ENCODE measurements at places on chromosomes 6 and 20.
A peak's percentile ranks its signal among the peaks of the same experiment; 100 is the strongest.

GRCh38 chr20:48166082-48166835 lies 381.0 kb upstream of the SULF2 start:
- no peak for DNase-seq

GRCh38 chr6:31317036-31317435 lies 39.9 kb downstream of the HLA-B start:
- DNase-seq: no peak

DNA sequence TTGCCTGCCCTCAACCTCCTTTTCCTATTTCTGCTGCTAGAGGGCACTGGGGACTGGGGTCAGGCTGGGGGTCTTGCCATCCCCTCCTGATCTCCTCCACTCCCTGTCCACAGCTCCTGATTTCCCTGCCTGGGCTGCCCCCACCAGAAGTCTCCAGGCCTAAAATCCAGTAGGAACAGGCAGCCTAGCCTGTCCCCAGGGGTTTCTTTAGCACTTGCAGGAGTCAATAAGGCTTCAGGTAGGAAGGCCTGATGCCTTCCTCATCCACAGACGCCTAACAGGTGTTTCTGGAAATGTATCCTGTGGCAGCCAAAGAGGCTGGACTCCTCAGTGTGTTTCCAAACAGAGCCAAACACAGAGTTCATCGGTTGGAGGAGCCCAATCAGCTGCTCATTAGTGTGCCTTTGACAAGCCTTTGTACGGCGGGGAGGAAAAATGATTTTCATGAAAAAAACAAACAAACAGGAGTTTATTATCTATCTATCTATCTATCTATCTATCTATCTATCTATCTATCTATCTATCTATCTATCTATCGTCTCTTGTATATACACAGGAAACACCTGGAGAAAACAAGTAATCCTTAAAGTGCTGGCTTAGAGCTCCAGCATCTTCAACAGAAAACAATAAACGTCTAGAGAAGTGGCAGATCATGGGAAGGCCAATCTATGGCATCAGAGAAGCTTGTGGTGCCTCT lies 3.7 kb upstream of the RAET1E start:
- DNase-seq: no peak

DNA sequence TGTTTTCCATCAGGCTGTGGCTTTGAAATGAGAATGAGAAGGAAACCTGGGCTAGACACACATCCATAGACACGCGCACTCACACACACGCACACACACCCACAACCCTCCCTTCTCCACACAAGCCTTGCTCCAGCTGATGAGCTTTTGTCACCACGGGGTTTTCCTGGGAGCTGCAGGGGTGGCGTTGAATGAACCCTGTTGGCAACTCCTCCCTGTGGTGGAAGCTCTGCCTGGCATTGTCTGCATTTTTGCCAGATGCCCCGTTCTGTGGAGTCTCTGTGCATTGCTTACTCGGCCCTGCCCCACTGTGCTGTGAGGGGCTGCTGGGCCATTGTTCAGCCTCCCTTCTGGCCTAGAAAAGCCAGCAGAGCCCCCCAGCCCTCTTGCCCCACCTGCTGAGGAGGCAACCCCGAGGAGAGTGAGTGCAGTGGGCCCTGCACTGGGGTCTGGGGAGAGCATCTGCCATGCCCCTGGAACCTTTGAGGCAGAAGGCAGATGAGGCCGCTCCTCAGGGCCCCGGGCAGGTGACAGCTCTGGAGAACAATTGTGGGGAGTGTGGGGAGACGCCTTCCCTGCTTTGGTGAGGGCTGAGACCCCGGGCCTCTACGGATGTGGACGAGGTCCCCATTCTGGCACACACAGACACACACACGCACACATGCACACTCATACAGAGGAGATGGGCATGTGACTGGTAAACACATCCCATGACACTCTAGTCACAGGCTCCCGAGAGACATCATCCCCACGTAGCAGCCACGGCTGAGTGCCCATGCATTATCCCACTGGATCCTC lies 9.9 kb downstream of the ADIG start:
- no peak for DNase-seq

DNA sequence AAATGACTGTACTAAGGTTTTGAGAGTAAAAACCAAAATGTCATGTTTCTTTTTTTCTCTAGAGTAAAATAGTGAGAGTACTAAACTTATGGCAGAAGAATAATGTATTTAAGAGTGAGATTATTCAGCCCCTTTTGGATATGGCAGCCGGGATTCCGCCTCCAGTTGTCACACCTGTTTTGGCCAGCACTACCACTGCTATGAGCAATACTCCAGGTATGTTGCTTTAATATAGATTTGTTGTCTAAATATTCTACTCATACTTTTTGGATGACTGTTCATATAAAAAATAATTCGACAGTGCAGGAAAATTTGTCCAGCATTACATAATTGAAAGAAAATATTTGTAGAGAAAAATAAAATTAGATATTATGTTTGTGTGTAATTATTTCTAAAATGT lies 59.5 kb downstream of the SCAF8 start:
- no peak for DNase-seq

GRCh38 chr20:62739581-62740285 lies 31.1 kb downstream of the NTSR1 start:
- peak; percentile 67 for DNase-seq

- no peak for DNase-seq
Observed at GRCh38 chr6:142881761-142882160, 63.2 kb downstream of the HIVEP2 start.

- no peak for DNase-seq
Observed at GRCh38 chr6:138592749-138593123, 93.4 kb upstream of the NHSL1 start.

DNA sequence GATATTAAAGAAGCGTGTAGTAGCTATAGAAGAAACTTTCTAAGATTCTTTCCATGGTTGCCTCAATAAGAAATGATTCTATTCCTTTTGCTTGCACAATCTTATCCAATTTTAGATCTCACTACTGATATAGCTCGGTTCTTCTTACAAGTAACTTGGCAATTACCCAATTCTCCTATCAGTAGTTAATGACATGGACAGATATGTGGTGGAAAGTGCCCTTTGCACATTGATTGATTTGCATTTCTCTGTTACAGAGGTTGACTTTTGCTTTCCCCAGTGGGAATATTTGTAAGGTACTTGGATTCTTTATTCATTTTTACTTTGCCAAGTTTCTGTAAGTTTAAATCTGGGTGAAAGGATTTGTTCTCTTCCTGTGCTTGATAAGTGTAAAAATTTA lies 93.7 kb upstream of the QKI start:
- no peak for DNase-seq

- DNase-seq: no peak
Observed at GRCh38 chr20:17541596-17541995, 10.4 kb upstream of the BFSP1 start.

DNA sequence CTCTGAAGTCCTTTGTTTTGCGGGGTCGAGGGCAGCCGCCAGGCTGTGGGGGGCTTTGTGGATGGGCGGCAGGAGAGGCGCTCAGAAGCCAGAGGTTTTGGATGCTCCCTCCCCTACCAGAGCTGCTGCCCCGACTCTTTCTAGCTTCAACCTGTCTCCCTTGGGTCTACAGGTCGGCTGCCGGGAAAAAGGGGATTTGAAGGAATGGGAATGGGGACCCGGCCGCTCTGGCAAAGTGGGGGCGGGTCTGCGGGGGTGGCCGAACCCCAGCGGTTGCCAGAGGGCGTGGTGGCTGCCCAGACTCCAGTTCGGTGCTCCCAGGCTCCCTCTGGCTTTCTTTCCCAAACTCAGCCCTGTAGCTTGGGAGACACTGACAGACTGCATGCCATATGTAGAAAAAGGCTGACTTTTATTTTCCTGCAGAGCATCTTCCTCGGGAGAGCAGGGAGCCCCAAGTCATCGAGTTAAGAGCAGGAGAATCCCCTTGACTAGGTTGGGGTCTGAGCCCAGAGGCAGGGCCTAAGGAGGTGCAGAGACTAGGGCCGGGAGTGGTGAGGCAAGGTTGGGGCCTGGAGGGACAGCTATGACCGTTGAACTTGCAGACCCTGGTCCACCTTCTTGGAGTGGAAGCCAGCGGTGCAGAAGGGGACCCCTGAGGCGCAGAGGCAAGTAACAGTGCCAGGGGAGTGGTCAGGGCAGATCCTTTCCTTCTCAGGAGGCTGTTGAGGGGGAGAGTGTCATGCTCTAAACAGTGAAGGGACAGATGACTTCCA lies 1.4 kb upstream of the PPP1R18 start:
- no peak for DNase-seq

GRCh38 chr6:116876635-116877611 lies at the start of gene RFX6:
Gene RFX6, plus strand, starts transcription at chr6:116877242. Its CDS starts 34 bp downstream, at chr6:116877276.
- no peak for DNase-seq

- no peak for DNase-seq
Observed at GRCh38 chr20:63177134-63177784, 38.7 kb downstream of the YTHDF1 start.

GRCh38 chr6:163232015-163232523 lies 182.4 kb upstream of the QKI start:
- no peak for DNase-seq

- DNase-seq: no peak
Observed at GRCh38 chr20:3721912-3722311, 9.5 kb upstream of the SIGLEC1 start.

- DNase-seq: peak; percentile 65
Observed at GRCh38 chr6:45663251-45664221, 285.8 kb upstream of the SUPT3H start.

DNA sequence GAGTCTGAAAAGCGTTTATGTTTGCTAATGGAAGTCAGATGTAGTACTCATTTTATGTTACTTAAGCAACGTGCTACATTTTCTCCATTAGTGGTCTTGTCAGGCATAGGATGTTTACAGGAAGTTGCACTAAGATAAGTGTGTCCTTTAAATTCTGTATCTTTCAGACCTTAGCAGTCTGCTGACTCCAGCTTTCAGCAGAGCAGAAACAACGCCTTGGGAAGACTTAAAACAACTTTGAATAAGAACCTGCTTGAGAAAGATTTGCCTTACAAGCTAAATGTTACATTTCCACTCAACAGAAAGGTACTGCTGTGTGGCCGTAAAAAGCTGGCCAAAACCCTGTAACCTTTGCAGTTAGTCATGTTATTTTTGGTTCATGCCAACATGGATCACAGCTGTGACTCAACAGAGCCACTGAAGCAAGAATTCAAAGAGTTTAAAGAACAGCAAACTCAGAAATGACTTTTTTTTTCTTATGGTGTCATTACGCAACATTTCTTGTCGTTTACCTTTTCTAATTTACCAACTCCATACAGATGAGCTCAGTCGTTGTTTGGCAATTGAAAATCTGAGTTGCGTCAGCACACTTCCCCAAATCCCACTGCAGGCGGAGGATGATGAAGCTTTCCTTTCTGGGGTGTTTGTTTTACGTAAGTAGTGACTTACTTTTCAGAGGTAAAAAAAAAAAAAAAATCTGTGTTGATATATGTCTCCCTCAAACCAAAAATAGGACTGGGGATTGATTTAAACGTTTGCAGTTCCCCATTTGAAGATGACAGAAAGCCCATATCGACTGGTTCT lies 27.9 kb upstream of the BMP6 start:
- DNase-seq: no peak

DNA sequence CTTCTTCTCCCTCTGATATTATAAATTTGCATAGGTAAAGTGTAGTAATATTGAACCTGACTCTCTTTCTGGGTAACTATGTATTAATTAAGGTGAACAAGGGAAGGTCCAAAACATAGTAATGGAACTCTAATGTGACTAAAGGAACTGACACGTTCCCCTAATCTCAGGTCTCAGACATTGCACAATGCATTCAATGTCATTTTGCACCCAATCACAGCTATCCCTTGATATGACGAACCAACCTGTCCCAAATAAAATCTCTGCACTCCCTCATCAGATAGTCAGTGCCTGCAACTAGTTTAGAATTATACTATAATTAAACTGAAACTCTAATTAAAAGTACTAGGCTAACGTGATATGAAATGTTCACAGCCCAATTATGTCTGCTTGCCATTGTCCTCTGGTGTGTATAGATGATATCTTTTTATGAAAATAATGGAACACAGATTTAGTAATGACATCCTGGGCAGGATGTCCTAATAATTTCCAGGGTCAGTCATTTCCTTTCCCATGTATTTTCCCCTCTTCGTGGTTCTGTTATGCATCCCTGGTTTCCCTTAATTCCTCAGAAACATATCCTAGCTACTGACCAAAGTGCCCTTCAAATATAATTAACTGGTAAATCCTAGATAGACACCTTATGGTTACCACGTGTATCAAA lies 36.8 kb downstream of the PTPRK start:
- no peak for DNase-seq

DNA sequence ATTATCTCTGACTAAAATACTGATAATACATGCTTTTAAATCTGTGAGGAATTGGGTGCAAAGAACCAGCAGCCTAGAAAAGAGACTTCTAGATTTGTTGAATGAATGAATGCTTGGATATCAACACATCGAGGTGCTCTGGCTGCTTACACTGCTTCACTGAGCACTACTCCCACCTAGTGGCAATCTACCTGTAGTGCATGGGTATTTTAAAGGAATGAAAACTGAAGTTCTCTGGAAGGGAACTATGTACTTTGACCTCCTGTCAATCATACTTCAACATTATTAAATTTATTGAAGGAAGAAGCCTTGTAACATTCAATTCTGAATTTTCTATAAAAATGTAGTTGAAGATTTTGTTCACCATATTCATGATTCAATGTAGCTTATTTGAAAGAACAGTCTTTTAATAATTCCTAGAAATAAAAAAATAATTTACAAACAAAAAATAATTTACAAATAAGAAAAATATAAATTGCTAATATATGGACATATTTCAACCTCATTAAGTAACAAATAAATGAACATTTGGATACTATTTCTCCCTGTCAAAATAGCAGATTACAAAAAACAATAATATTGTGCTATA lies 111.2 kb upstream of the MMS22L start:
- peak; percentile 27 for DNase-seq

DNA sequence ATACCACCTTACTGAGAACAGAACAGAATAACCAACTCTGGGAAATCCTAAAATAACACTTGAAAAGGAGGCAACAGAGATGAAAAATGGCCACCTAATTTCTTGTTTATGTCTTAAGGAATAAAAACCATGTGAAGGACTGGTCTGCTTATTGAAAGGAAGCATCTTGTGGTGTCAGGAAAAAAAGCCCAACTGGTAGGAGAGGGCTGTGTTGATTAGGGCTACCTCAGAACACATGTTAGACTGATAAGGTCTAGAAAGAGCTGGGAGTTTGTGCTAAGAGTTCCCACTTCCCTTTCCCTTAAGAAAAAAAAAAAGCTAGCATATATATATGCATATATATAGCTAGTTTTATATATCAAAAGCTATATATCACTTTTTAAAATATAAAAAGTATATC lies 425.3 kb upstream of the BTBD3 start:
- DNase-seq: no peak

DNA sequence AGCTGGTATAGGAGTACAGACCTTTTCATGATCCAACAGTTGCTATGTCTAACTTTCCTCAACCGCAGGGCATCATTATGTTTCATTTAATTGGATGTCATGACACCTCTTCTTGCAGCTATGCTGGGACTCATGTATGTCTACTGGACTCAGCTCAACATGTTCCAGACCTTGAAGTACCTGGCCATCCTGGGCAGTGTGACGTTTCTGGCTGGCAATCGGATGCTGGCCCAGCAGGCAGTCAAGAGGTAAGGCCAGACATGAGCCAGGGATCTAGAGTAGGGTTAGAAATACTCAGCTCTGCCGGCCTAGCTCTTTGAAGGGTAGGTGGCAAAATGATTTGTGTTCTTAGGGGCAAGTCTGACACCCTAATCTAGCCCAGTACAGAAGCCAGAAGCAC lies 25.2 kb downstream of the GHRH start:
- no peak for DNase-seq

- no peak for DNase-seq
Observed at GRCh38 chr6:143976806-143977349, 31.2 kb downstream of the PLAGL1 start.

Measured in right hindlimb (tissue), 1 donor.